ENCODE measurements at places on chromosomes 3 and 15.

DNA sequence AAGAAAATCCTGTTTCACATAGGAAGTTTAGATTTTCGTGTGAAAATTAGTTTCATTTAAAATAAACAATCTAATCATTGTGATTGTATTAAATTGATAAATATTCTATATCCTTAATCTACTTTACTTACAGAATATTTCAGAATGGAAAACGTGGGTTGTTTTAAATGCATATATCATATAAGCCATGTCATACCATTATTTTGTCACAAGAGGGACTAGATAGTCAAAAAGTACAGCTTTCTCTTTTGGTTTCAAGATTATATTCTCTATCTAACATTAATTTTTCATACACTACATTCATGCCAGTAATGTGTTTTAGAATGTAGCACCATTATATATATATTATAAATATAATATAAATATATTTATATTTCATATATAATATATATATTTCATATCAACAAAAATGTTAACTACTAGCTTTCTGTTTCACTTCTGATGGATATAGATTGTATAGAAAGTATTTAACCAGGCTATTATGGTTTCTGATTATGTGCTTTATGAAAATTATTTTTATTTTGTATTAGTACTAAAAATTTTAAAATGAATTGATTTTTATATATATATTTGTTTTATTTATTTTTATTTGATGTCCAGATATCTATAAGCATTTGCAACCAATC lies 45.3 kb downstream of the OSTN start:
- no peak for DNase-seq

GRCh38 chr3:171348121-171348520 lies 112.1 kb downstream of the TNIK start:
- no peak for DNase-seq

- no peak for DNase-seq
These were observed 15.3 kb downstream of the RASGRF1 start for GRCh38 chr15:79075256-79075655.

DNA sequence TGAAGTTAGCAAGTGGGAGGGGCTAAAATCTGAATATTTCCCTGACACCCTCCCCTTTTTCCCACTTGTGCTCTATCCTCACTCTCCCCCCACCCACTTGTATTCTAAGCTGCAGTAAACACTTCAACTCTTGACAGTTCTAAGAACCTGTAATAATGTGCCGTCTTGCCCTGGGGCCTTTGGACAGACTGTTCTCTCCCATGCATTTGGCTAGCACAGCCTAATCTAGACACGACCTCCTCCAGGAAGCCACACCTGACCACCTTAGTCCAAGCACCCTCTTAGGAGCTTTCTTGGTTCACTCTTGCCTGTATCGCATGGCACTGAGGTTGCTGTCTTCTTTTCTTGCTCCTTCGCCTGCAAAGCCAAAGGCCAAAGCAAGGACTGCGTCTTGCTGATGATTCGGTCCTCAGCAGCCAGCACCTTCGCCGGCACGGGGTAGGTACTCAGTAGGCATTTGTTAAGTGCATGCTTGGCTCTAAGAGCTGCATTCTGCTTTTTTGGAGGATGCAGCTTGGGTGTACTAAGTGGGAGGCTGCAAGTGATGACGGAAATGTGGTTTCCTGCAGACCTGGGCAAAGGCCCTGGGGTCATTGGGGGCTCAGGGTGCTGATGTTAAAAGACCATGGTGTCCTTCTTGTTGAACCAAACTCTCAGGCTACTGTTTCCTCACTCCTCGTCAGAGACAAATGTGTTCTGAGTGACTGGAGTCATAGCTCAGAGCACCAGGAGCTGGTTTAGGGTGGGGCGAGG lies 2.0 kb upstream of the ZNF710 start:
- no peak for DNase-seq

GRCh38 chr3:12116870-12117269 lies 41.8 kb downstream of the TIMP4 start:
- DNase-seq: no peak
